ENCODE measurements at places on chromosomes 12 and 14.

- DNase-seq = no peak
Measured at GRCh38 chr12:45575823-45576475, 153.6 kb upstream of the ARID2 start.

DNA sequence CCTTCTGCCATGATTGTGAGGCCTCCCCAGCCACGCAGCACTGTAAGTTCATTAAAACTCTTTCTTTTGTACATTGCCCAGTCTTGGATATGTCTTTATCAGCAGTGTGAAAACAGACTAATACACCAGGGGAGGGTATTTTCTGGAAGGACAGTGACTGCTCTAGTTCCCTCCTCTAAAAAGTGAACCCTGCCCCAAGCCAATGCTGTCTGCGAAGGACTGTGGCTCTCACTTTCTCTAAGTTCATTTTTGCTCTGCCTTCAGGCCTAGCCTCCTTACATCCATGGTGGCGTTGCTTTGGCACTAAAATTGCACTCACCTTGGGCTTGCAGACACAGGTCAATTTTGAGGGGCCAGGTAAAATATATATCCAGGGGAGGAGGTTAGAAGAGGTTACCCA is 323.0 kb downstream of the VRK1 start:
- no peak for DNase-seq

GRCh38 chr14:89186856-89187376 is 230.1 kb downstream of the FOXN3 start:
- DNase-seq = peak; percentile 10

DNA sequence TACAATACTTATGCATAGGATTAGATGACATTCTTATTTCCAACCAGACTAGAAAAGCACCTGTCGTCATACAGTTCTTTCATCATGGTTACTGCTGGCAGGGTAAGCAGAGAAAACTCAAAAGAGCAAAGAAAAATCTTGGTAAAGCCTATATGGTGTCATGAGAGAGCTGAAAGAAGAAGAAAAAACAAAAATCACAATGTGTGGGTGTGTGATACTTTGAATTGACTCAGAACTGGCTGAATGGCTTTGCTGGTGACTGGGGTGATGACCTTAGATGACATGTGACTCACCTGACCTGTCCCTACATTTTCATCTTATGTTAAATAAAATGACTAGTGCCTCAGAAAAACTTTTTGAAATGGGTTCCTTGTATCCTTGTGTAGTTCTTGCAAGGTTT is 278.1 kb upstream of the LMO3 start:
- DNase-seq = no peak

DNA sequence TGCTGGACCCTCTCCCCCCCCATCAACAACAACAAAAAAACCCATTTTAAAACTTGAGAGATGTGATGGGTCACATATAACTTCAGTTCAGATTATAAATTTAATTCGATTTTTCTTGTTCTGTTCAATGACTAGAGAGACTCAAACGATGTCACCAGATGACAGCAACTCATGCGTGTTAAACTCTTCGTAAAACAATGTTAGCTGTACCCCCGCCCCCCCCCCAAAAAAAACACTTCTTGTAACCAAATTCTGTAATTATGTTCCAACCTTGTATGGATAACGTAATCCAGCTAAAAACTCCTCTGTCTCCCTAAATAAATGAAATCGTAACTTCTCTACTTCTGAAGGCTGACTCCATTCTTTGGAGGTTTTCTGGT is 614 bp upstream of the NACA start:
- DNase-seq = no peak

GRCh38 chr14:33914676-33915516 is 36.0 kb downstream of the EGLN3 start:
- no peak for DNase-seq

GRCh38 chr12:56143217-56143616 is 9.2 kb upstream of the MYL6B start:
- no peak for DNase-seq

GRCh38 chr12:57010627-57011247 is 4.4 kb upstream of the ZBTB39 start:
- no peak for DNase-seq

DNA sequence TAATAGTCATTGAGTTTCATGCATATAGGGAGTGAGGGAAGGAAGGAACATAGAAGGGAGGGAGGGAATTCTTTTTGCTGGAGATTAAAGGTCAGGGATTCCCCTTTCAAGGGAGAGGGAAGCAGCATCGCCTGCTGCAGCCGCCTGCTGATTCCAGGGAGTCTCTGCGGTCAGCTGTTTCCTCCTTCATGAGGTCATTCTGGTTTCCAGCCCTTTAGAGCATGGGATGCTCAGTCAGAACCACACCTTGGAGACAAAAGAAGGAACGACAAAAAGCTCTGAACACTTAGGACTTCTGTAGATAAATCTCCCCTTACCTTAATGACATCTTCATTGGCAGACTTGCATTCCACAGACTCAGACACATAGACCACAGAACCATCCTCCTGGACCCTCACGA is 923.0 kb upstream of the TMEM132C start:
- no peak for DNase-seq

DNA sequence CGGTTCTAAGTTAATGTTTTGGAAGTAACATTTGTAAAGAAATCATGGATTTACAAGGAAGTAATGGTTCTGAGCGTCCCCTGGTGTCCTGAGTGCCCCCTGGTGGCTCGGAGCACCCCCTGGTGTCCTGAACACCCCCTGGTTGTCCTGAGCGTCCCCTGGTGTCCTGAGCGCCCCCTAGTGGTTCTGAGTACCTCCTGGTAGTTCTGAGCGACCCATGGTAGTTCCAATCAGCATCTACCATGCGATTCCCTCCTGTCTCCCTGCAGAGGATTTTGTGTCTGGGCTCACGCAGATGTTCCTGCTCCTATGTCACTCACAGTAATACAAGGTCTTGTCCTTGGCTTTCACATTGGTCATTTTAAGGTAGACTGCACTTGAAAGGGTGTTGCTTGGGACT is 1352.9 kb downstream of the TMEM121 start:
- no peak for DNase-seq

DNA sequence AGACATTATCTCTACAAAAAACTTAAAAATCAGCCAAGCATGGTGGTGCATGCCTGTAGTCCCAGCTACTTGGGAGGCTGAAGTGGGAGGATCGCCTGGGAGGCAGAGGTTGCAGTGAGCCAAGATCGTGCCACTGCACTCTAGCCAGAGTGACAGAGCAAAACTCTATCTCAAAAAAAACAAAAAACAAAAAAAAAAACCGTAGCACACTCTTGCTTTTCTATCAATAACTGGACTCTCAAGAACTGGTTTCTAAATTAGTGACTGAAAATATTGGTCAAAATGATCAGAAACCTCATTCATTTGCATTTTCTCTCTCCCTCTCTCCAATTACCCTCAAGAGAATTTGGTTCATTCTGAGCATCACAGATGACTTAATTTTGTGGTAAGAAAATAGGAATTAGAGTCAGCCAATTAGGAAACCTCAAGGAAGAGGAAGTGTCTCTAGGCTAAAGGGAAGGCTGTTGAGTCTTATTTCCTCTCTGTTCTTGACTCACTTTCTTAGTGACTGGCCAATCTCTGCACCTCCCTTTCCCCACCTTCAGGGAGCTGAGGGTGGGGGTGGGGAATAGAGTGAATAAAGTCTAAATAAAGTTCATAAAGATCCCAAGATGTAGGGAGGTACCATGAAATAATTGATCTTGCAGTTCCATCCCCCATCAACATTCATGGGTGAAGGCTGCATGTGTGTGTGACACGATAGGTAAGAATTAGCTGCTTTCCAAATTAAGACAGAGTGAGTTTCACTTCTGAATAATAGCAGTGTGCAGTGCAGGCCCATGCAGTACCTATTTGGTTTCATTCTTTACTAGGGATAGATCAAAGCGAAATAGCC is 6.8 kb upstream of the PSMA6 start:
- no peak for DNase-seq

GRCh38 chr12:5864972-5865371 is 80.1 kb downstream of the ANO2 start:
- no peak for DNase-seq

DNA sequence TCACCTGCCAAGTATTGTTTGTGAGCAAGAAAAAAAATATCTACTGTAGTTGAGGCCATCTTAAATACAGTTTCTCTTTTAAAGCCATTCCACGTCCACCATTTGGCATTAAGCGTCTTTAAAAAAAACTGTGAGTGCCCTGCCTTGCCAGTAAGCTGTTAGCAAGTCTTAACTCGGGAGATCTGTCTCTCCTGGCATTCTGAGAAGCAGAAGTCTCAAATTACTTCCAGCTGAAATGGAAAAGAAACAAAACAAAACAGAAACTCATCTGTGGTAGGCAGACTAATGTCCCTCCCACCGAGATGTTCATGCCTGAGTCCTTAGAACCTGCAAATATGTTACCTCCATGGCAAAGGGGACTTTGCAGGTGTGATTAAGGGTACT is 126.2 kb downstream of the CRADD start:
- DNase-seq = no peak

DNA sequence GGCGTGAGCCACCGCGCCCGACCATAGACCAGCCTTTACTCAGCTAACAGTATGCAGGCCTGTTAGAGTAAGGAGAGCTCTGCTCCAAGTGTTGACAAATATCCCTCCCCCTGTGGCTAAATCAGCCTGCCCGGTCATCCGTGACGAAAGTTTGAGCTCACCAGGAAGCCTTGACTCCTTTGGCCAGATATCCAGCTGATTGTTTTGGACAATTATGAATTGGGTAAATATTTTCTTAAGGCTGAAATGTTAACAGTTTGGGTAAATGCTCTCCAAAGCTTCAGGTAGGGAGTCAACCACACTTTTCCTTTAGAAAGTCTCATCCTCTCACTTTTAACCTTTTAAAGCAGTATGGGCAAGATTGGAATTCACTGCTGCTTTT is 157.9 kb downstream of the PAWR start:
- peak; percentile 45 for DNase-seq

- DNase-seq = no peak
Measured at GRCh38 chr12:1590221-1590979, 4.0 kb downstream of the FBXL14 start.

GRCh38 chr14:99035712-99036610 is 236.0 kb downstream of the BCL11B start:
- DNase-seq = no peak

DNA sequence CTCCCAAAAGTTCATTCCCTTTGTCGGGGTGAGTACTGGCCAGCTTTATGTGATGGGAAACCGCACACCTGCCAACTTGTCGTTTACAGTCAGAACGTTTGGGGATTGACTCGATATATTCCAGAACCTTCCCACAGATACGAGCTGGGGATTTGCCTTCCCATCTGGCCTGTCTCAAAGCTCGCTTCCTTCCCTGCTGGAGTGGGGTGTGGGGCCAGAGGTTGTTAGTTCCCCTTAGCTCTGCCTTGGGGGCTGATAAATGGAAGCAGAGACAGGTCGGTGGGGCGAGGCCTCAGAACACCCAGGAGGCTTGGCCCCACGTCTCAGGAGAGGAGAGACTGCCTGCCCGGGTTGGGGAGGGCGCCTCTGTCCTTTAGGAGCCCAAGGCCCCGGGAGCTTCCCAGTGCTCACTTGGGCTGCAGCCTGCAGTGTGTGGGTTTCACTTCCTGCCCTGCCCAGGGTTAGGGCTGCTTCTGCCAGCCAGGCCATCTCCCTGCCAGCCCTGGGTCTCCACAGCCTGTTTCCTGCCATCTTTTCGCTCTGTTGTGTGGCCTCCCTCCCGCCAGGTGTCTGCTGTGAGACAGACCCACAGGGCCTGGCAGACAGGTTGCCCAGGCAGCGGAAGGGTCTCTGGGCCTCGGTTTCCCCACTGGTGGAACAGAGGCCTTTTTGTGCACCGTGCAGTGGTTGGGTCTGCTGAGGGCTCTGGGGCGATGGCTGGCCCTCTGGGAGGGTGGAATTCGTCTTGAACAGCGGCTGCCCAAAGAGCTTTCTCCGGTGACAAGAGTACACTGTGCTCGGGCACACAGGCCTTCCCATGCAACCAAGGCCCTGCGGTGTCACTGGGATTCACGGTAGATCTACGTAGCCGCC is 8.1 kb upstream of the TEX22 start:
- DNase-seq = no peak

DNA sequence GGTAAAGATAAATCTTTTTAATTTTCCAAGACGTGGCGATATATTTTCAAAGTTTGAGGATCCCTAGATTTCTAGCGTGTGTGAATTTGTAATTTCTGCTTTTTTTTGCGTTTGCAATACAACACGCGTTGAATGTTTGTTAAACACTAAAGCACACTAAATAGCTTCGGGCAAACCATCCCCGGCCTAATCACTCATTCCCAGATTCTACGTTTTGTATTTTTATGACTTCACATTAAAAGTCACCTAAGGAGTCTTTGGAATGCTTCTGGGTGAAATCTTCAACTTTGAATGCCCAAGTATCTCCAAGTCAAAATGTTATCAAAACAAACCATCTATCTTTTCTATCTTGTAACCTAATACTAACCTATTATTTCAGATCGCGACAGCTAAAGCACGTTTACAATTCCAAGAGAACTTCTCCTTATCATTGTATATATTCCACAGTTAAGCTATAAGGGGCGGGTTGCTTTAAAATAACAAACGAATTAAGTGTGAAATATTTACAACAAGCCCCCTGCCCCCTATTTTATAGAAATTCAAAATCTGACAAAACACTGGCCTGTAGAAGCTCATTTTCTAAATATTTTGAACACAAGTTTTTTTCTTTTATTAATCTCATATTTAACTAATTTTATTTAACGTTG is 1.1 kb downstream of the ALX1 start:
- no peak for DNase-seq

DNA sequence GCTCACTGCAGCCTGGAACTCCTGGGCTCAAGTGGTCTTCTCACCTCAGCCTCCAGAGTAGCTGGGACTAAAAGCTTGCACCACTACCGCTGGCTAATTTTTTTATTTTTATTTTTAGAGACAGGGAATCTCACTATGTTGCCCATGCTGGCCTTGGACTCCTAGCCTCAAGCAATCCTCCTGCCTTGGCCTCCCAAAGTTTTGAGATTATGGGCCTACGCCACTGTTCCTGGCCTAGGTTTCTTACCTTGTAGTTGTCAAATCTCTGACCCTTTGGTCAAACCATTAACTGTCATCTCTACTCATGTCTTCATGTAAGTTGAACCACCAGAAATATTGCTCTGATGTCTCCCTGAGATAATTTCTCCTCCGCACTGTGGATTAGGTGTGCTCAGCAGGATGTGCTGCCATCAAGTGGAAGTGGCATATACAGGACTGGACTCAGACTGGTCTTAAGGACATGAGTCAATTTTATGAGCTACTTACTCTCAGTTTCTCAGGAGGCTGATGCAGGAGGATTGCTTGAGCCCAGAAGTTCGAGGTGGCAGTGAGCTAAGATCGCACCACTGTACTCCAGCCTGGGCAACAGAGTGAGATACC is 28.5 kb downstream of the ACTR6 start:
- DNase-seq = no peak

GRCh38 chr12:55847603-55848291 is 5.0 kb upstream of the MMP19 start:
- DNase-seq = no peak

DNA sequence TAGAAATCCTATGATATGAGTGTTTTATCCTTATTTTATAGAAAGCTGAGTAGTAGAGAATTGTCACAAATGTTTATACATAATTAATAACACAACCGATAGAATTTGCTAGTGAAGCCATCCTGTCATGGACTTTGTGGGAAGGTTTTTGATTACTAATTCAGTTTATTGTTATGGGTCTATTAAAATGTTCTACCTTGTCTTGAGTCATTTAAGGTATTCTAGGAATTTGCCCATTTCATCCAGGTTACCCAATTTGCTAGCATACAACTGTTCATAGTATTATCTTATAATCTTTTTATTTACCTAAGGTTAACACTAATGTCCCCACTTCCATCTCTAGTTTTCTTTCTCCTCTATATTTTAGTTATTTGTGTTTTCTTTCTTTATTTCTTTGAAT is 553.1 kb upstream of the ATXN7L3B start:
- DNase-seq = no peak

Measured in HuH-7 (cell line).